GDM1 (cell line): ENCODE measurements at places on chromosomes 13 and 19.

DNA sequence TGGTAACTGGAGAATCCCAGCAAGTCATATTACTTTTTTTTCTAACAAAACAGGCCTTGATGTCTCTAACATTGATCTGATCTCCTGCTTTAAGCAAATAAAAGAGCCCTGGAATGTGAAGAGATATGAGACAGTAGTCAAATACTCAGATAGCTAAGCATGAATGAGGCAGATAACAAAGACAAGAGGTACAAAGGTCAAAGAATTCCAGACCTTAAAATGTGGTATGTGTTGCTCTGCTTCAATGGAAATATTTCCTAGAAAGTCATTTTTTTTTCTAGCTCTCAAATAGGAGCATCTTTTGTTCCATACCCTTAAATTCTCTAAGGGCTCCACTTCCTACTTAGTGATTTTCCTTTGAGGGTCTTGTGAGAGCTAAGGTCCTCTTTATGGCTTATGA is 54.6 kb downstream of the ZNF254 start:
- no peak for DNase-seq

DNA sequence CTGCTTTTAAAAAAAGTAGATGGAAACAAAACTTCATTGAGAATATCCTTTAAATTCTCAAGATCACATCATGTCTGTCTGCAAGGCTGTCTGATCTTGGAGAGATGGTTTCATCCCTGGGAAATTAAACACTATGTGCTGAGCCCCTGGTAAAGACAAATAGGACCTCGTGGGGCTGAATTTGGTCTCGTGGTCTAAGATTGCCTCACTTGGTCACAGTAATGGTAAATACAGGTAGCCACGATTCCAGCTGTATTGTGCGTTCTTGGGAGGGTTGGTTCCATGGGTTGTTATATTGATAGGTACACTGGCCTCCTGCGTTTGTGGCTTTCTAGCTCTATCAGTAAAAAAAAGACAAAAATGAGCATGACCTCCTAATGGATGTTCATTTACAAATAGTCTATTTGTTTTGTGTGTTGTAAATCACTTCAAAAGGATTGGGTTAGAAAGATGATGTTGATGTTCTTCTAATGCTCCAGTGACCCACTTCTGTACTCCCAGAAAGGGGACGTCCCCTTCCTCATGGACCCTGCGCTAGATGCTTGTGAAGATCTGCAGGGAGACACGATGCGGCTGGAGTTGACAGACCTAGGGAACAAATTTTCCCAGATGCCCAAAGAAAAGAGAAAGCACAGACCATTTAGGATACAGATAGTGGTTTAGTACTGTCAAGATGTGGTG is 1.8 kb downstream of the CEBPG start:
- DNase-seq = no peak

- no peak for DNase-seq
These were observed 5.4 kb downstream of the GATAD2A start for GRCh38 chr19:19410553-19411550.

DNA sequence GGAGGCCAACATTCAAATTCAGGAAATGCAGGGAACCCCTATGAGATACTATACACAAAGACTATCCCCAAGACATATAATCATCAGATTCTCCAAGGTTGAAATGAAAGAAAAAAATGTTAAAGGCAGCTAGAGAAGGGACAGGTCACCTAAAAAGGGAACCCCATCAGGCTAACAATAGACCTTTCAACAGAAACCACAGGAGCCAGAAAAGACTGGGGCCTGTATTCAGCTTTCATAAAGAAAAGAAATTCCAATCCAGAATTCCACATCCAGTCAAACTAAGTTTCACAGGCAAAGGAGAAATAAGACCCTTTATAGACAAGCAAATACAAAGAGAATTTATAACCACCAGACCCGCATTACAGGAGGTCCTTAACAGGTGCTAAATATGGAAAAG is 1703.6 kb upstream of the PRR20A start:
- no peak for DNase-seq

- no peak for DNase-seq
These were observed 616 bp downstream of the CDX2 start for GRCh38 chr13:27968316-27969081.

- DNase-seq = no peak
These were observed 43.7 kb upstream of the ENOX1 start for GRCh38 chr13:43830497-43830881.

DNA sequence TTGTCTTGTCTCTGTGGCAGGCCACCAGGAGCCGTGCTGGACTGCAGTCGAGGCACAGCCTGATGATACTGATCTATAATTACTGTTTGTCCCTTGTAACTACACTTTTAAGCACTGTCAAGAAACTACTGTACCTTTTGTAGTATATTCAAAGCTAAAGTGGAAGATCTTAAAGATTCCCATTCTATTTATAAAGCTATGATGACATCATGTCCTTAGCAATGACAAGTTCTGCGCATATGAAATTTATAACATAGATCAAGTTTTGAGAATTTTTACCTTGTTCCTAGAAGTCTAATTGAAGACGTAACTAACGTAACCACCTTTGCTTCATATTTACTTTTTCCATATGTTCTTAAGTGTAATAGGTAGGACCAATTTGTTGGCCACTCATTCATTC is 56.8 kb upstream of the LATS2 start:
- no peak for DNase-seq
